AML-193 (cell line): ENCODE measurements at places on chromosomes 4 and X.

DNA sequence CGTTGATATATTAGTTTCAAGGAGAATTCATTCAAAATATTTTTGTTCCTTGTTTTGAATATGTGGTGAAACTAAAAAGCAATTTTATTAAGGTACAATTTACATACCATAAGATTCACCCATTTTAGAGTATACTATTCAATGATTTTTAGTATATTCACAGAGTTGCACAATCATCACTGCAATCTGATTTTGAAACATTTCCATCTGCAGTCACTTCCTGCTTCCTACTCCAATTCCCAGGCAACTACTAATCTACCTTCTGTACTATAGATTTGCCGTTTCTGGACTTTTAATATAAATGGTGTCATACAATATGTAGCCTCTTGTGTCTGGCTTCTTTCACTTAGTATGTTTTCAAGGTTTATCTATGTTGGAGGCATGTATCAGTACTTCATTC lies 71.3 kb downstream of the SLC9A7 start:
- DNase-seq, result no peak

DNA sequence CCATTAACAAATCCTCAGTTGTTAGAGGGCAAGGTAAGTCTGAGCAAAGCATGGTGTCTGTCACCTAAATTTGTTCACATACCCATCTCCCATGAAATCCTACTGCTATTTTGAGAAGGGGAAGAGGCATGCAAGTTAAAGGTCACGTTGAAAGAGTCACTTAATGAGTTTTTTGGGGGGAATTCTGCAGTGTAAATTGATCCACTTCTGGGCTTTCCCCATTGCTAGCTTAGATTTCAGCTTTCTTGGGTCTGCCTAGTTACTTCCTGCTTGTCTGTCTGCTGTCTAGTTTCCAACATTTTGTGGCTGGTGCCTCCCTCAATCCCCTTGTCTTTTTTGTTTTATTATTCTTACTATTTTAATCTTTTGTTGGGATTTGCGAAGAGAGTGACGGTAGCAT lies 32.0 kb downstream of the CEP135 start:
- no peak for DNase-seq

- DNase-seq, result no peak
Observed at GRCh38 chrX:141904262-141904661, 568 bp downstream of the MAGEC1 start.

DNA sequence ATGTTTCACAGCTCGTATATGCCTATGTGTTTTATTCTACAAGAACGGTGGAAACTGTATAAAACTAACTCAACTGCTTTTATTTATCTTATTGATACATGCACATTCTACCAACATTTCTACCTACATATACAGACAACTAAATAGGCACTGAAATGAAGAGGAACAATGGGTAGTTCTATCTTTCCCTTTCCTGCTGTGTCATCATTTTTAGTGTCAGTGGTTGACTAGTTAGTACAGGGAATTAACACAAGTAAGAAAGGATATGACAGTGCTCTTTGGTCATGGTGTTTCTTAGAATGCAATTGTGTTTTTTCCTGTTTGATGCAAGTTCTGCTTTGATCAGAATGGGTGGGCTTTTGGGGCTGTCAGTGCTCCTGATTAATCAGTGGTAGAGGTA lies 293.8 kb upstream of the CTSO start:
- no peak for DNase-seq

- no peak for DNase-seq
Observed at GRCh38 chrX:97740044-97740443, 856.3 kb downstream of the RPA4 start.

DNA sequence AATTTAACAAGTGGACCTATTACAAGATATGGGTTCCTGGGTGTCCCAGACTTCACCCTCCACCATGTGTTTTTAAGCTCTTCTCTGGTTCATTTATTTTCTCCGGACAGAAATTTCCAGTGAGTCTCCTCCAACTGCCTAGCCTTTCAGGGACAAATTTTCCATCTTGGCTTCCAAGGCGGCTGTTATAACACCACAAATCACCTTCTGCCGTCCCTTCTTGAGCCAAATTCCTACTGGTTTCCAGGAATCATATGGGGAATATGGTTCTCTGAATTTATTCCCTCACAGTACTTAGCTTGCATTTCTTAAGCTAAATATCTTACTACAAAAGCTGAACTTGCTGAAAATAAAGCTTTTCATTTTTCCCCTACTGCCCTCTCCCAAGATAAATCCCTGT lies 18.8 kb downstream of the NEXMIF start:
- DNase-seq, result no peak

GRCh38 chrX:37783305-37783704 lies 3.4 kb downstream of the CYBB start:
- peak; percentile 85 for DNase-seq

- no peak for DNase-seq
Observed at GRCh38 chr4:1367936-1368289, 20.9 kb downstream of the UVSSA start.

- DNase-seq, result no peak
Observed at GRCh38 chr4:55038176-55038890, 87.1 kb downstream of the KDR start.

GRCh38 chrX:72272868-72273267 lies 4.2 kb downstream of the RPS4X start:
- DNase-seq, result no peak

- no peak for DNase-seq
Observed at GRCh38 chrX:25674776-25675175, 463.4 kb upstream of the MAGEB18 start.

GRCh38 chr4:6960628-6961412 lies 51.2 kb downstream of the TBC1D14 start:
- DNase-seq, result no peak
